Stimulated activated CD8-positive, alpha-beta memory T cell treated with anti-CD3 and anti-CD28 coated beads, Interleukin-15, amount 100 ng/mL, for 4 hours (primary cell): ENCODE measurements at places on chromosomes 6 and 20.

- DNase-seq = no peak
Observed at GRCh38 chr20:21113697-21114096, 7.5 kb upstream of the LINC00237 start.

DNA sequence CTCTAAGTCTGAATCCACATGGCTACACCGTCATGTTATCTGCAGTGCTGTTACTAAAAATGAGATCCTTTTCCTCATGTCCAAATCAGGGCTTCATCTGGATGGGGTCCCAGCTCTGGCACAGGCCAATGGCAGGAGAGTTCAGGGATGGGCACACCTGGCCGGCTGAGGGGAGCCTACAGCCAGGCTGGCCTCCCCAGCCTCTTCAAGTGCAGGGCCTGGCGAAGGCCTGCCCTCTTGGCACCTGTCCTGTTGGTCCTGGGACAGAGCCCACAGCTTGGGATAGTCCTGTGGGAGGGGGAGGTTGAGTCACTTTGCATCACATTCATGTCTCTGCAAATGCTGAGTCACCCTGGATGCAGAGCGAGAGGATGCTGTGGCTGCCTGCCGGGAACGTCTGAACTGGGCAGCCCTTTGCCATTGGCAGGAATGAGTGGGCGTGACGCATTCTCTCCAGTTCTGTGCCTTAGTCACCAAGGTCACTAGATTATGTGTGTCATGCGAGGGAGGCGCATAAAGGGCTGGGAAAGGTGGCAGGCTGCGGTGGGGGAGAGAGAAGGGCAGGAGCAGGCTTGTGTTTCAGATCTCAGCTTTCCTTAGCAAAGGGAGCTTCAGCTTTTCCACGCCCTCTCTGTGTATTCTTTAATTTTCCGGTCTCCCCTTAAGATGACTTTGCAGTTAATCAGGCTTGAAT is 223.2 kb upstream of the ECI2 start:
- no peak for DNase-seq

DNA sequence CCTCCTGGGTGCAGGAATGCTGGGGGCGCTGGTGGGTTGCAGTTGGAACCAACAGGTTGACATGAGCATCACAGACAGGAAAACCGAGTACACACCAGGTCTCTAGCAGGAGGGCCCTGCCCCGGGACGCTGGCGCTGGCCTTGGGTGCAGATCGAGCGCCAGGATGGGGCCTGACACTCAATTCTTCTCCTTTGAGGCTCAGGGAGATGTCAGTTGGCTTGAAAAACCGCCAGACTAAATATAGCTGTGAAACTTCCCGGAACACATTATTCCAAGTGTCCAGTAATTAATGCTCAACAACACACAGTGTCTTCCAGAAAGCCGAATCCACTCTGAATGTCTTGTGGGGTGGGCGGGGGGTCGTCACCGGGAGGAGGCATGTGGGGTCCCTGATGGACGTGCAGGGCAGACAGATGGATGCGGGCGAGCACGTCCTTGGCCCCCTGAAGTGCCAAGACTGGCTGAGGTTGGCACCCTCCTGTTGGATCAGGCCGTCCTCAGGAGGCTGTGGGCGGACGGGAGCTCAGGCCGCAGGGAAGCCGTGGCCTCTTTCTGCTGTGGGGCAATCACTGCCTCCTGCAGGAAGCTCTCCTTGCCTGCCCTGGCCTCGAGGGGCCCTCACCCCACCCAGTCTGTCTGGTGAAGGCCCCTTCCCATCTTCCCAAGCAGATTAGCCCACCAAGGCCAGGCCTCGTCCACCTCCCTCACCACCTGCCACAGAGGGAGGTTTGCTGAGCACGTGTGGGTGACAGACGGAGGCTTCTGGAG is 19.4 kb upstream of the GATA5 start:
- no peak for DNase-seq

- no peak for DNase-seq
Observed at GRCh38 chr20:35908007-35908406, 46.3 kb downstream of the SCAND1 start.

DNA sequence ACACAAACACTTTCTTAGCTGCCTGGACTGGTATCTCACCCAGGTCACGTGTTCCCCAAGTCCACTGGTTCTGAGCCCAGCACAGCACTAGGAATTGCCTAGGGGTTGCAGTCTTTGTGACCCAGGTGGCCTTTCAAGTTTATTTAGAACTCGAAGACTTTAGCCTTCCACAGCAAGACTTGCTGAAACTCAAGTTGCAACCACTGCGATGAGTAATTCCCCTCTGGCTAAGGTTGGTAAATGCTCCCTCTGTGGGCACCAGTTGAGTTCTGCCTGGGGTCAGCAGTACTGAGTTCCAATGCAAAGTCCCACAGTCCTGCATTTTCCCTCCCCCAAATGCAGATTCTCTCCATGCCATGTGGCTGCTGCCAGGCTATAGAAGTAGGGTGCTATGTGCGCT is 77.6 kb upstream of the MOCS1 start:
- DNase-seq = no peak

- no peak for DNase-seq
Observed at GRCh38 chr6:22536122-22536521, 33.2 kb upstream of the HDGFL1 start.

- no peak for DNase-seq
Observed at GRCh38 chr6:115467726-115468125, 593.0 kb downstream of the FRK start.

GRCh38 chr6:125789167-125789566 is 1.6 kb upstream of the NCOA7 start:
- no peak for DNase-seq

- DNase-seq = no peak
Observed at GRCh38 chr6:36788768-36789167, 50.5 kb downstream of the CPNE5 start.

DNA sequence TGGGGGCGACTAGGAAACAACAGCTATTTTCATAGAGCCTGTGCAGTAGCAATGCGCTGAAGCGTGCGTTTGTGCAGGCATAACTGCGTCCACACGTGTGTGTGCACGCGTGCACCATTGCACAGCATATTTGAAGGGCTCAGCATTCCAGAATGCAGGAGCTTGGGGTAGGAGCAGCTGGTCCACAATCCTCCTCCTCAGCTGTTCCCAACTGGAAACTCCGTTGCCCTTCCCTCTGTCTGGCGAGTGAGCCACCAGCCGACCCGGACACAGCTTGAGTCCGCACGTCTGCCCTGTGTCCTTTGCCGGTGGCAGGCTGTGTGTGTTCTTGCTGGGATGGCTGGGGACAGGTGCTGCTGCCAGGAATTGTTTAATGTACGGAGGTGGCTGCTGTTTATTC is 110.2 kb downstream of the SASH1 start:
- no peak for DNase-seq

DNA sequence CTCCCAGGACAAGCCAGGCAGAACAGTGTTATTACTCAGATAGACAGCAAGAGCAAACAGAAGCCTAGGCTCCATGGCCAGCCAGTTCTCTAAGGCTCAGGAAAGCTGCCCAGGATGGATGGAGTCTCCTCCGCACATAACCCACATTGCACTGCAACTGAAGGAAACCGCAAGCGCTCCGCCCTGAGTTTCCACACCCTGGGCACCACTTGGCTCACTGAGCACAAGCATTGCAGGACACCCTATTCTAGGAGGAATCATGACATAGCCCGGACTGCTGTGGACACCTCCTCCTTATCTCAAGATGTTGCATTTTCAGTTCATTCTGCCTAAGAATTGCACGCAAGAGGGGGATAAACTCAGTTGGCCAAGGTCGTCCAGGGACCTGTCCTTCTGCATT is 42.9 kb downstream of the LINC00237 start:
- no peak for DNase-seq

DNA sequence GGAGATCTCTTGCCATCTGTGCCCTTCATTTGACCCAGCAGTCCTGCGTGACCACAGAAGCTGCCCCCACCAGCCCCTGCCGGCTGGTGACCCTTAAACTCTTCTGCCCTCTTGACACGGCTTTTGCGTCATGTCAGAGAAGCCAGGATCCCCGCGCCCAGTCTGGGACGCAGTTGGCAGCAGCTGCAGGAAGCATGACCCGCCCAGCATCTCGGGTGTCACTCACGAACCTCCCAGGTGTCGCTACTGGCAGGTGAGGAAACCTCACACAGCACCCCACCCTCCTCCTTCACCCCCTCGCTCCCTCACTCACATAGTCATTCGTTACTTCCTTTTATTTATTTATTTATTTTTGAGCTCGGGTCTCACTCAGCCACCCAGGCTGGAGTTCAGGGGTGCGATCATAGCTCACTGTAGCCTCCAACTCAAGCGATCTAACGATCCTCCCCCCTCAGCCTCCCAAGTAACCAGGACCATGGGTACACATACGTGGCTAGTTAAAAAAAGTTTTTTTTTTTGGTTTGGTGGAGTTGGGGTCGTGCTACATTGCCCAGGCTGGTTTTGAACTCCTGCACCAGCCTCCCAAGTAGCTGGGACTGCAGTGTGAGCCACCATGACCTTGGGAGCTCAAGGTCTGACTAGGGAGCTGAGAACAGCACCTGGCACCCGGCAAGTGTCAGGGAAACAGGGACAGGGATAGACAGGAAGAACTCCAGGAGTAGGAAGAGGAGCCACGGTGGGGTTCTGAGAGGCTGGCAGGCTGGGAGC is 14.1 kb upstream of the SPDEF start:
- DNase-seq = no peak

GRCh38 chr20:54219751-54220426 is 12.0 kb downstream of the PFDN4 start:
- no peak for DNase-seq

DNA sequence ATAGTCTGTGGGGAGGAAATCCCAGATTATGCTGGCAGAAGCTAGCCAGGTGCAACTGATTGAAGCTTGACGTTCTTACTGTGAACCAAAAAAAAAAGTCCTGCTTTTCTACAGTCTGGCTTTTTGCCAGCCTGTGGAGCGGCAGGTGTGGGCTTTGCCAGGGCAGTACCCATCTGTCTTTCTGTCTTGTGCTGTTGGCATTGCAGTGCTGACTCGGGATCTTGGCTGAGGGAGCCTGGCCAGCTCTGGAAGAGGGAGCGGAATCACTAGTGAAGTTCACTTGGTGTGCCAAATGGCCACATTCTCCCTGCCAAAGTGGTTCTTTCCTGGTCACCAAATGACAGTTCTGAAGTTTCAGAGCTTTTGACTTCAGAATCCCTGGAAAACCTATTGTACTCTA is 5.0 kb downstream of the KIF3B start:
- DNase-seq = no peak

DNA sequence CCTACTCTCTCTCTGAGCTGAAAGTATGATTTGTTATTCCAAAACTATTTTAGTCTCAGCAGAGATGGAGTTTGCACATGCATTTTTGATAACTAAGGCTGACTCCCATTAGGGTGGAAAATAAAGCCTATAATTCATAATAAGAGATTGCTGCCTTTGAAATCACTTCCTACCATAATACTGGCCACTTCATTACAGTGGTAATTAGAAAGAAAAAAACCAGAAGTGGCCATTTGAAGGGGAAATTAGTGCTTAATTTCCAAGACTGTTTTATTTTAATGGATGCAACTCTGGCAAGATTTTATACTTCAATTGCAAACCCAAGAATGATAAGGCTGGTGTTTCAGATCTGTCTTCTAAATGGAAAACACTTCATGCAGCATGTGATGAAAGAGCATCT is 43.4 kb downstream of the SLC35B3 start:
- no peak for DNase-seq

DNA sequence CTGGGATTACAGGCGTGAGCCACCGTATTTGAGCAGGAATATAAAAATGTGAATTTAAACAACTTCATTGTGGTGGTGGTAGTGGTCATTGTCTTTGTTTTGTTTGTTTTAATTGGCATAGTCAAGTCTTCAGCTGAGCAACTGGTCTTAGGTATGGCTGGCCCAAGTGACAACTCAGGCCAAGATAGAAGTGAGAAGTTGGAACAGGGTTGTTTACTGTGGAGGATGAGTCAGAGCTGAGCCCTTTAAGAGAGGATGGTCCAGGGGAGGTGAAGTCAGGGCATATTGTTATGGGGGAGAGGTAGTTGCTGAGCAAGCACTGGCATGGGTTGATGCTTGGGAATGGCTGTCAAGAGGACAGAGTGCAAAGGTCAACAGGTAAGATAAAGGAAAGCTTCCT is 308.2 kb downstream of the FARS2 start:
- no peak for DNase-seq

- peak; percentile 9 for DNase-seq
Observed at GRCh38 chr20:52047811-52048764, 143.5 kb downstream of the ZFP64 start.

DNA sequence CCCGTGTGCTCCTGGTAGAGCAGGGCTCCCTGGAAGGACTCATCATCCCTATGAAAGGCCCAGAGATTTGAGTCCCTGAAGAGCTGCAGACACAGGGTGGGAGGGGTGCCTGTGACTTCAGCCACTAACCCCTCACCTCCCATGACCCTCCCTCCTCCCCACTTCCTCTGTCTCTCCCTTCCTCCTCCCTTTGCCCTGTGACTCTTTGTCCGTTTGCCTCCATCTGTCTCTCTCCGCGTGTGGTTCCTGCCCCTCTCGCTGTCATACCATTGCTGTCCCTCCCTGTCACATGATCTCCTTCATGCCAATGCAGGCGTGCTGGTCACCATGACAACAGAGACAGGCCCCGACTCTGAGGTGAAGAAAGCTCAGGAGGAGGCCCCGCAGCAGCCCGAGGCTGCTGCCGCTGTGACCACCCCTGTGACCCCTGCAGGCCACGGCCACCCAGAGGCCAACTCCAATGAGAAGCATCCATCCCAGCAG is 19.0 kb downstream of the EPB41L1 start:
- no peak for DNase-seq

- no peak for DNase-seq
Observed at GRCh38 chr6:17665132-17665531, 41.6 kb downstream of the NUP153 start.

DNA sequence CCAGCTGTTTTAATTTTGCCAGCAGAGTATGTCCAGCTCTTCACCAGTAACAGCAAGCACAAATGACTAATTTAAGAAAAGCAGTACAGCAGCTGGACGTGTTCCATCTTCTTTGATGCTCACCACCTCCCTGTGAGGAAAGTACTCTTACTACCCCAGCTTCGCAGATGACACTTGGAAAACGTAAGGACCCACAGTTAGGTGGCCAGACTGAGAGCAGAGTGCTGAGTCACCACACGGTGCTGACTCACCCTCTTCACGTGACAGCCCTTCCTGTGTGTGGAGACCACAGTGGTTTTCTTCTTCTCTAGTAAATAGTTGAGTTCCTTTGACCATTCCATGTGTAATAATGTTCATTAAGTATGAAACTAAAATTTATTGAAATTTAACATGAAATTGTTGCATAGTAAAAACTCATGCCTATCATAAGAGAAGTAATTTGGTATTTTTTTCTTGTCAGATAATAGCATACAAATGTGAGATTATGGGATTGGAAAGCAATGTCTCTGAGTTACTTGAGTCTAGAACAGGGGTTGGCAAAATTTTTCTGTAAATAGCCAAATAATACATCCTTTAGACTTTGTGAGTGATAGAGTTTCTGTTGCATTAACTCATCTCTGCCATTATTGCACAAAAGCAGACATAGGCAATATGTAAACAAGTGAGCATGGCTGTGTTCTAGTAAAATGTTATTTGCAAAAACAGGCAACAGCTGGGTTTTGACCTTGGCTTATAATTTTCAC is 76.6 kb downstream of the SLX4IP start:
- peak; percentile 58 for DNase-seq

- no peak for DNase-seq
Observed at GRCh38 chr20:3164043-3164762, 4.5 kb upstream of the FASTKD5 start.
